Activated CD8-positive, alpha-beta memory T cell treated with anti-CD3 and anti-CD28 coated beads for 1 hour (primary cell): ENCODE measurements at places on chromosomes 11 and 22.

GRCh38 chr22:40853961-40854360 lies 2.5 kb downstream of the ST13 start:
- no peak for DNase-seq

GRCh38 chr11:77250881-77251640 lies 50.4 kb downstream of the GDPD4 start:
- DNase-seq, result no peak

DNA sequence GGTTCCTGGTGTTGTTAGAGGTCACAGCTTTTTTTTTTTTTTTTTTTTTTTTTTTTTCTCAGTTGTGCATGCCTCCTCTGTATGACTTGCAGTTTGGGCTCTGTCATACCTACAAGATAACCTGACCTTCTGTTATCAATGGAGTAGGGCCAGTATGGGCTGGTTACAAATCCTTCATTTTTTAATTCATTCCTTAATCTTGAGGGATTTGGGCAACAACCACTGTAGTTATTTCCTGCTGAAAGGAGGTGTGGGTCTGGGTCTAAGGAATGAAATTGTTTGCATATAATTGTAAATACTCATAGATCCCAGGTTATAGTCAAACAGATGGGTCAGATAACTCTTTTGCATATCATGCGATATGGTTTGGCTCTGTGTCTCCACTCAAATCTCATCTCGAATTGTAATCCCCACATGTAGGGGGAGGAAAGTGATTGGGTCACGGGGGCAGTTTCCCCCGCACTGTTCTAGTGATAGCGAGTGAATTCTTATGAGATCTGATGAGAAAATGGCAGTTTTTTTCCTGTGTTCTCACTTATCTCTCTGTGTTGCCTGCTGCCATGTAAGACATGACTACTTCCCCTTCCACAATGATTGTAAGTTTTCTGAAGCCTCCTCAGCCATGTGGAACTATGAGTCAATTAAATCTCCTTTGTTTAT lies 14.1 kb upstream of the GLYAT start:
- no peak for DNase-seq

- DNase-seq, result no peak
These were observed 275.0 kb upstream of the SESN3 start for GRCh38 chr11:95505927-95506426.

- DNase-seq, result no peak
These were observed 3.1 kb downstream of the CDC42EP1 start for GRCh38 chr22:37563153-37564081.
